ENCODE measurements at places on chromosomes 5 and 9. TPM values are rescaled to one million over a fixed set of nuclear protein-coding genes. Genes with fewer than 3 reads are reported as not detected.

Gene EPB41L4B
- 5.2 TPM for total RNA-seq

Gene PBX3
- 60.0 TPM for total RNA-seq

GRCh38 chr5:59943452-59944113 lies 50.1 kb upstream of the PDE4D start:
- no peak for DNase-seq

DNA sequence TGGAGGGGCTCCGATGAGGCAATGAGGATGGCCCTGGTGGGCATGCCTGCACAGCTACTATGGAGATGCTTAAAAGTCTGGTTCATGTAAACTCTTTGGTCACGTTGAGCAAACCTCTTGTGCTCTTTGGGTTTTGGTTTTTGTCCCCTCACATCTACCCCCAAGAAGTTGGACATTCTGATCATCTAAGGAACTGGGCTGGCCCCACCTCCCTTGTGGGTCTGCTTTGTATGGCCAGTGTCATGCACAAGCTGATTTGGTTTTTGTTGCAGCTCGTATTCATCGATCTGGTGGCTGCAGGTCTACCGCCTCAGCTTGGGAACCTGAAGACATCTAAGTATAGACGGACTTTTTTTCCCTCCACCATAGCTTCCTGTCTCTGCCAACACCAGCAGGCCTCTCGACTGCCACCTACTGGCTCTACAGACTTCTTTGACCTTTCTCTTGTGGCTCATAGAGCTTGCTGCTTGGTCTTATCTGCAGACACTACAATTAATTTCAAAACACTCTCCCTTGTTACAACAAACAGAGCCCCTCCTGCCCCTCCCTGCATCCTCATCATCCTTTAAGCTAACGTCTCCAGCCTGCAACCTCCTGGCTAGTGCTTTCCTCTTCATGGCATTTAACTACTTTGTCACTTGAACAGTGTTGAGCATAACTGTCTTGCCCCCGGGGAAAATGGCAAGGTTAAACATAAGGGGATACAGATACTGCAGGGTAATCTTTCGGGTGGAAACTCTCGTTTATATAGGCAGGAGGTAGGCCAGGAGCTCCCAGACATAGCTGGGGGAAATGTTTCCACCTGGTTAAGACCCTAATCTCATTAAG lies 34.5 kb downstream of the TSTD2 start:
- DNase-seq: peak; percentile 36
